ENCODE measurements at places on chromosomes 5 and 9. TPM values are rescaled to one million over a fixed set of nuclear protein-coding genes. Genes with fewer than 3 reads are reported as not detected.

Gene EIF4EBP3
- total RNA-seq = 1.4 TPM

Gene CTSV
- total RNA-seq = 0.82 TPM

Gene RASEF
- not detected for total RNA-seq

Gene ARL14EPL
- not detected for total RNA-seq

Gene TUSC1
- total RNA-seq = 26.0 TPM

Gene PDE4D
- total RNA-seq = 9.7 TPM

Gene ZNF169
- 1.1 TPM for total RNA-seq

Gene HAND1
- not detected for total RNA-seq

Gene PHF24
- 1.0 TPM for total RNA-seq

Gene PCDHGB3
- total RNA-seq = 1.8 TPM

Gene WNT8A
- total RNA-seq = not detected

Gene PCA3
- not detected for total RNA-seq

Gene LRRC14B
- not detected for total RNA-seq

Gene CBY3
- total RNA-seq = not detected

Gene SPATA31C1
- not detected for total RNA-seq

Gene SPAAR
- 1.3 TPM for total RNA-seq

Gene KCNMB1
- not detected for total RNA-seq

Gene SH3TC2
- 1.9 TPM for total RNA-seq

Gene UGT3A1
- total RNA-seq = not detected

Gene GEMIN5
- total RNA-seq = 10.7 TPM

Gene FST
- total RNA-seq = 31.0 TPM

Gene UQCRQ
- total RNA-seq = 113 TPM

Gene LARP1
- 101 TPM for total RNA-seq

Gene CDH12
- not detected for total RNA-seq

Gene SH2D3C
- 0.23 TPM for total RNA-seq

Gene ACTBL2
- not detected for total RNA-seq

Gene RIC1
- total RNA-seq = 45.3 TPM

Gene ZNF454
- 1.5 TPM for total RNA-seq

Gene CAPSL
- total RNA-seq = not detected

Data from pericardium fibroblast (primary cell).